ENCODE measurements at places on chromosomes 13 and 19.

DNA sequence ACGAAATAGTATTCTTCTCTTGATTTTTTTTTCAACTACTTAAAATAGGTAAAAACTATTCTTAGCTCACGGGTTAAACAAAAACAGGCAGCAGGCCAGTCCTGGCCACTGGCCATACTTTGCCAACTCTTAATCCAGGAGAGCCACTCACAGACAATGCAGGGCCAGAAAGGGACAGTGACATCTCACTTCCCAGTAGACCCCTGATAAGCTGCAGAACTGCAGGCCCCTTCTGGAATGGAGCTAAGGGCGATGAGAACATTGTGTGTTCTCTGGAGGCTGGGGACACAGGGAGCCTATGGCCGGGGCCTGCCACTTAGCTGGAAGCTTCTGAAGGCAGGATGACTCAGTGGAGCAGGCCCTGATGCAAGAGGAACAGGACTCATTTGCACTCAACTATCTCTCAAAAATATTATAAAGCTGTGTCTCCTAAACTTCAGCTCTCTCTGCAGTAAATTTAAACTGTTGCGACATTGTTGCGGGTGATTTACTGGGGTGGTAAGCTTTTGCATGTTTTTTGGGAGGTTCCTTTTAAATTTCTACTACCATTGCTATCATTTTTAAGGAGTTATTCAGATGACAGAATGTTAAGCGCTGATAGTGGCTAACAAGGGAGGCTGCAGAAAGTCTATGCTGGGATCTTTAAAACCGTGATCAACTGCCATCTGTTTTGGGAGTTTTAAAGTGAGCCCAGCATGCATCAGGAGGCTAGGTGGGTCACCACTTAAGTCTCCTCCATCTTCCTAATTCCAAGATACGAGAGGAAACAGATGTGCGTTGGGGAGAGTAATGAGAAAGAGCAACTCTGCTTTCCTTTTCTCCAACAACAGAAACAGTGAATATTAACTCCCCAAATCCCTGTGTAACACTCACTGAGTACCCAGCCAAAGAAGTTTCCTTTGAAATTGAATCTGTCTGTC lies 33.2 kb upstream of the KATNAL1 start:
- peak; percentile 61 for DNase-seq

GRCh38 chr13:38262211-38262610 lies 87.4 kb upstream of the UFM1 start:
- no peak for DNase-seq

DNA sequence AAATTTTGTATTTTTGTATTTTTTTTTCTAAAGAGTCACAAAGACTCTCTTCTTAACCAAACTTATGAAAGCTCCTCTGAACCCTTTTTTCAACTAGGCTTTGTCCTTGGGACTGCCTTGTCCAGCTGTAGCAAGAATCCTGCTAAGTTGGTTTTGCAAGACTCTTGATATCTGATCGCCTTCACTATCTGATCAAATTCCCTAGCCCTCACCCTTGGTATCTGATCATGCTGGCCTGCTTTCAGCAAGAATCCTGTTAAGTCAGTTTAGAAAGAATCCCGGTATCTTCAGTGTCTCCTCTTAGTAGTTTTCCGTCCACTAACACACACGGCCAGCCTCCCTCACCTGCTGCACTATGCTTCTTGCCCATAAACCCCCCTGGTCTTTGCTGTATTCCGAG lies 1.9 kb upstream of the SIGLEC5 start:
- DNase-seq, result no peak

GRCh38 chr13:93413972-93414717 lies 187.5 kb downstream of the GPC6 start:
- DNase-seq, result no peak

- no peak for DNase-seq
Observed at GRCh38 chr19:47309038-47309437, 623 bp upstream of the C5AR1 start.

DNA sequence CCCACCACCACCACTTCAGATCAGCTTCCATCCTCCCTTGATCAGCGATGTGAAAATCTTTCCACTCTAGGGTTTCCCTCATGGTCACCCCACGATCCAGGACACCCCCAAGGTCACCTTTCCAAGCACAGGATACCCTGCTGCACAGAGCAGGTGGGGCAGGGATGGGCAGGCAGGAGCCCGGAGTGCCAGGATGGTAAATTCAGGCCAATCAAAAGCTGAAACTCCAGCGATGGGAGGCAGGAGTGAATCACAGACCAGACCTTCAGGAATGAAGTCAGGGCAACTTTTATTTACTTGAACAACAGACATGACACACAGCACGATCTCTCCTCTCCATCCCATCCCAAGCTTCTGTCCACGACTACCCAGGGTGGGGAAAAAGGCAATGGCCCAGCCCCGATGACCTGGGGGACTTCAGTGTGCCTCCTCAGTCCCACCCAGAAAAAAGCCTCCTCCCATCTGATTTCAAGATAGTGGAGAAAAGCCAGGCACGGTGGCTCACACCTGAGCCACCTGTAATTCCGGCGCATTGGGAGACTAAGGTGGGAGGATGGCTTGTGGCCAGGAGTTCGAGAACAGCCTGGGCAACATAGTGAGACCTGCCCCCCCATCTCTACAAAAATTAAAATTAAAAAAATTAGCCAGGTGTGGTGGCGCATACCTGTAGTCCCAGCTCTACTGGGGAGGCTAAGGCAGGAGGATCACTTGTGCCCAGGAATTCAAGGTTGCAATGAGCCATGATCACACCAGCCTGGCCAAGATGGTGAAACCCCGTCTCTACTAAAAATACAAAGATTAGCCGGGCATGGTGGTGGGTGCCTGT lies 39.2 kb downstream of the ZSWIM4 start:
- DNase-seq, result no peak

GRCh38 chr13:31950111-31950815 lies 81.3 kb upstream of the FRY start:
- no peak for DNase-seq

- no peak for DNase-seq
Observed at GRCh38 chr13:34346626-34347025, 528.7 kb downstream of the RFC3 start.

Measured in BE2C (cell line).